ENCODE measurements at places on chromosomes 13 and 19. TPM values are rescaled to one million over a fixed set of nuclear protein-coding genes. Genes with fewer than 3 reads are reported as not detected.

The PLK5 gene
- not detected for polyA plus RNA-seq

DNA sequence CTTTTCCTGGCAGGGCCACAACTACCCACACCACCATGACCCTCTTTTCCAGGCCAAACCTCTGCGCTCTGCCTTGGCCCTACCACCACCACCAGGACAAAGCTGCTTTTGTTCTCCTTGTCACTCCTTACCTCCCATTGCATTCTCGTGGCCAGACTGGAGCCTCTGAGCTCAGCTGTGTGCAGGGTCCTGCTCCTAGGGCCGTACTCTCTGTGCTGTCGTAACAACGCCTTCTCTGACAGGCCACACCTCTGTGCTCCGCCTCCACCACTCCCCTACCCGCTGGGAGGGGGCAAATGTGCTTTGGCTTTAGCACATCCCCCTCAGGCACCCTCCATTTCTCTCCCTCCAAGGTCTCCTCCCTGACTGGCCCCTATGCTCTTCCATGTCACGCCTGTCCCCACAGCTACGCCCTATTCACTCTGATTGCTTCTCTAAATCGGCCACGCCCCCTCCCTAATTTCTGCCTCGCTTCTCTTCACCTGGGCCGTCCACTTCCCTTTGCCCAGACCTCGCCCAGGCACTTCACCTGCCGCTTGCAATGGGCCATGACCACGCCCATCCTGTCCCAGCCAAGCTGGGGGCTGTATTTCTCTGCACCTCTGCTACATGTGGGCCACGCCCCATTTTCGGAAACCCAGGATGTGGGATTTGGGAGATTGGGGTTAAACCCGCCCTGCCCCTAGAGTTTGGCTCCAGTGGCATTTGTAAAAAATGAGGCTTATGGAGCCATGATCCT is 472.3 kb downstream of the KLF12 start:
- DNase-seq, result no peak
- no peak overlapping the region for H3K27ac ChIP-seq
- H3K4me3 ChIP-seq, result no peak overlapping the region
- no peaks in the 10 kb centered on the region for H3K27me3 ChIP-seq
- H3K36me3 ChIP-seq, result no peaks in the 10 kb centered on the region

- H3K4me3 ChIP-seq, result no peak overlapping the region
- H3K36me3 ChIP-seq, result no peaks in the 10 kb centered on the region
- H3K27ac ChIP-seq, result no peak overlapping the region
- no peaks in the 10 kb centered on the region for H3K4me1 ChIP-seq
- no peaks in the 10 kb centered on the region for H3K27me3 ChIP-seq
- no peak for DNase-seq
Measured at GRCh38 chr13:111864566-111864965, 202.4 kb upstream of the SOX1 start.

GRCh38 chr13:39596685-39597084 is 6.3 kb downstream of the LHFPL6 start:
- H3K4me3 ChIP-seq, result no peak overlapping the region
- no peaks in the 10 kb centered on the region for H3K36me3 ChIP-seq
- H3K27me3 ChIP-seq, result no peaks in the 10 kb centered on the region
- peak overlapping the region; percentile 41 for H3K27ac ChIP-seq

The SLC1A6 gene
- not detected for polyA plus RNA-seq

The STOML3 gene
- polyA plus RNA-seq, result 2.0 TPM

GRCh38 chr19:38319421-38320258 is at the start of gene KCNK6:
KCNK6 (plus strand) TSS chr19:38319845; CDS start chr19:38319951, 106 bp downstream.
- H3K27me3 ChIP-seq, result no peaks in the 10 kb centered on the region
- H3K4me1 ChIP-seq, result peaks cover 14% of the 10 kb centered on the region
- peak within 1 kb of the TSS; percentile 82 for H3K27ac ChIP-seq
- no peaks in the 10 kb centered on the region for H3K36me3 ChIP-seq

GRCh38 chr13:32135056-32135390 is 103.4 kb downstream of the FRY start:
- H3K4me1 ChIP-seq, result peaks cover 3% of the 10 kb centered on the region
- H3K4me3 ChIP-seq, result no peak overlapping the region
- DNase-seq, result no peak

The JSRP1 gene
- 1.1 TPM for polyA plus RNA-seq

The CD22 gene
- polyA plus RNA-seq, result 4.7 TPM

- H3K4me1 ChIP-seq, result no peaks in the 10 kb centered on the region
- no peak overlapping the region for H3K27ac ChIP-seq
- no peak overlapping the region for H3K4me3 ChIP-seq
- no peak for DNase-seq
- no peaks in the 10 kb centered on the region for H3K36me3 ChIP-seq
Measured at GRCh38 chr19:48591021-48591420, 15.5 kb upstream of the SPACA4 start.

- no peaks in the 10 kb centered on the region for H3K4me1 ChIP-seq
- H3K27me3 ChIP-seq, result no peaks in the 10 kb centered on the region
- H3K27ac ChIP-seq, result no peak overlapping the region
- no peak overlapping the region for H3K4me3 ChIP-seq
- no peaks in the 10 kb centered on the region for H3K36me3 ChIP-seq
- DNase-seq, result no peak
Measured at GRCh38 chr19:9729162-9729561, 39.4 kb downstream of the ZNF846 start.

DNA sequence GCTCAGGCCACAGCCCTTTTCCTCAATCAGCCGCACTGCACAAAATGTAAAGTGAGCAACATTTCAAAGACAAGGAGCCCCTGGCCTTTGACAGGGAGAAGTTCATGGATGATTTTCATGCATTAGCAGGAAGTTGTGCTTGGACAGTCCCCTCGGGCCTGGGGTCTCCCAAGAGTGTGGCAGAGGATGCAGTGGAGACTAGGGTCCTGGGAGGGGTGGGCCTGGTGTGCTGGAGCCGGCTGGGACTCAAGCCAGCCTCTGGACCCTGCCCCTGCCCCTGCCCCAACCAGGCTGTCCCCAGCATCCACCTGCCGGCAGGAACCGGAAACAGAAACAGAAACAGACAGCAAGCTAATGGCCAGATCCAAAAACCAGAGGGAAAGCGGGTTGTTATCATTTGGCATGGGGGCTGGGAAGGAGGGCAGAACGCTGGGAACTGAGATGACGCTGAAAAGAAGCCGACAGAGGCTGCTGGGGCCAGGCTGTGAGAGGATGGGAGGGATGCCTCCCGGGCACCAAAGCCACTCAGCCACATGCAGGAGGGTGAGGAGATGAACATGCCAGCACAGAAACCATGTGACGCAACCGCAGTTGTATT is 2.3 kb downstream of the GAS6 start:
- no peak overlapping the region for H3K27ac ChIP-seq
- H3K36me3 ChIP-seq, result no peaks in the 10 kb centered on the region
- peaks cover 26% of the 10 kb centered on the region for H3K27me3 ChIP-seq
- no peak overlapping the region for H3K4me3 ChIP-seq

The GPC6 gene
- 0.45 TPM for polyA plus RNA-seq

The SYCN gene
- polyA plus RNA-seq, result not detected

GRCh38 chr13:98755116-98755515 is 2.6 kb upstream of the SLC15A1 start:
- no peaks in the 10 kb centered on the region for H3K27me3 ChIP-seq
- DNase-seq, result no peak
- no peaks in the 10 kb centered on the region for H3K36me3 ChIP-seq
- no peaks in the 10 kb centered on the region for H3K4me1 ChIP-seq
- no peak overlapping the region for H3K4me3 ChIP-seq
- no peak overlapping the region for H3K27ac ChIP-seq

DNA sequence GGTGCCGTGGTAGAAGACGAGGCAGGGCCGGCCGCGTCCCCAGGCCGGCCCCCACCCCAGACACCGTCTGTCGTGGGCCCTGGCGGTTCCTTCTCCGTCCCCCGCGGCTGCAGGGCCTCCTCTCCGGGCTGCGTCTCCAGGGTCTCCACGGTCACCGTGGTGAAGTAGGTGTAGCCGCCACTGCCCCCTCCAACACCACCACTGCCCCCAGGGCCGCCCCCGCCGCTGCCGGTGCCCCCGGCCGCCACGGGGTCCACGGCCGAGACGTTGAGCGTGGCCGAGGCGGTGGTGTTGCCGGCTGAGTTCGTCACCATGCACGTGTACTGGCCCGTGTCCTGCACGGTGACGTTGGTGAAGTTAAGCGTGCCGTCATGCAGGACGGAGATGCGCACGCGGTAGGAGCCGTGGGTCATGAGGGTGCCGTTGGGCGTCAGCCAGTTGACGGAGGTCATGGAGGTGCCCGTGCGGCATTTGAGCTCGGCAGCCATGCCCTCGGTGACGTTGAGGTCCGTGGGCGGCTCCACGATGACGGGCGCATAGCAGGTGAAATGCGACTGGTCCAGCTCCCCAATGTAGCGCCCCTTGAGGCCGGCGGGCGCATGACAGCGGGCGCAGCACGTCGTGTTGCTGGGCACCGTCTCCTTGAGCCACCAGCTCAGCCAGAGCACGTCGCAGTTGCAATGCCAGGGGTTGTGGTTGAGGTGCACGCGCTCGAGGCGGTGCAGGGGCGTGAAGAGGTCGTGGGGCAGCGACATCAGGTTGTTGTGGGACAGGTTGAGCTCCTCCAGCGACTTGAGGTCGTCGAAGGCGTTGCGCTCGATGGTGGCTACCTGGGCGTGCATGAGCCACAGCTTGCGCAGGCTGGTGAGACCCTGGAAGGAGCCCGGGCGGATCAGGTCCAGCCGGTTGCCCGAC is 4.6 kb upstream of the ASPDH start:
- H3K27me3 ChIP-seq, result no peaks in the 10 kb centered on the region
- DNase-seq, result no peak
- H3K4me3 ChIP-seq, result no peak overlapping the region
- no peaks in the 10 kb centered on the region for H3K4me1 ChIP-seq
- no peaks in the 10 kb centered on the region for H3K36me3 ChIP-seq
- no peak overlapping the region for H3K27ac ChIP-seq

- H3K27ac ChIP-seq, result no peak overlapping the region
- H3K4me3 ChIP-seq, result no peak overlapping the region
- no peaks in the 10 kb centered on the region for H3K36me3 ChIP-seq
- no peaks in the 10 kb centered on the region for H3K27me3 ChIP-seq
- DNase-seq, result no peak
Measured at GRCh38 chr13:93797463-93797862, 570.9 kb downstream of the GPC6 start.

GRCh38 chr13:70666883-70667556 is 558.8 kb upstream of the KLHL1 start:
- DNase-seq, result no peak
- H3K4me3 ChIP-seq, result no peak overlapping the region
- no peaks in the 10 kb centered on the region for H3K27me3 ChIP-seq
- no peaks in the 10 kb centered on the region for H3K4me1 ChIP-seq
- no peak overlapping the region for H3K27ac ChIP-seq

- DNase-seq, result peak; percentile 82
- H3K27ac ChIP-seq, result no peak overlapping the region
- H3K27me3 ChIP-seq, result no peaks in the 10 kb centered on the region
- H3K36me3 ChIP-seq, result no peaks in the 10 kb centered on the region
- no peaks in the 10 kb centered on the region for H3K4me1 ChIP-seq
- H3K4me3 ChIP-seq, result no peak overlapping the region
Measured at GRCh38 chr13:26529441-26529840, 28.0 kb upstream of the WASF3 start.

The PRX gene
- 16.9 TPM for polyA plus RNA-seq

DNA sequence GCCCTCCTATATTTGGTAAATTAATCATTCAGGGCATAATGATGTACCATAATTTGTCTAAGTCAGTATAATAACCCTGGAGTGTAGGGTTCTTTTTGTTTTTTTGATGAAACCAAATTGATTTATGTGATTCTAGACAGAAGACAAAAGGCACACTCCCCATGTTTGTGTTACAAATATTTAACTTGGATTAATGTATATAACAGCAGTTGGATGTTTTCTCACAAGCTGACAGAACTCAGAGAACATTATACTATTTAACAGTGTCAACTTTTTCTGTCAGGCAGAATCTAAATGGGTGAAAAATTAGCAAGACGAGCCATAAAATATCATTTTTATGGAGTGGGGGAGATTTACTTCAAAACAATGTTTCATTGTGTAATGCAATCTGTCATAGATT is 15.2 kb downstream of the CBY2 start:
- H3K27me3 ChIP-seq, result peaks cover 4% of the 10 kb centered on the region
- H3K4me3 ChIP-seq, result no peak overlapping the region
- DNase-seq, result peak; percentile 34
- H3K36me3 ChIP-seq, result no peaks in the 10 kb centered on the region
- peaks cover 10% of the 10 kb centered on the region for H3K4me1 ChIP-seq

- DNase-seq, result no peak
- H3K27me3 ChIP-seq, result no peaks in the 10 kb centered on the region
- peaks cover 11% of the 10 kb centered on the region for H3K36me3 ChIP-seq
- no peak overlapping the region for H3K27ac ChIP-seq
Measured at GRCh38 chr19:3517638-3518037, 11.5 kb downstream of the FZR1 start.

The SAMD4B gene
- polyA plus RNA-seq, result 82.5 TPM

The SIGLEC6 gene
- polyA plus RNA-seq, result 0.53 TPM

DNA sequence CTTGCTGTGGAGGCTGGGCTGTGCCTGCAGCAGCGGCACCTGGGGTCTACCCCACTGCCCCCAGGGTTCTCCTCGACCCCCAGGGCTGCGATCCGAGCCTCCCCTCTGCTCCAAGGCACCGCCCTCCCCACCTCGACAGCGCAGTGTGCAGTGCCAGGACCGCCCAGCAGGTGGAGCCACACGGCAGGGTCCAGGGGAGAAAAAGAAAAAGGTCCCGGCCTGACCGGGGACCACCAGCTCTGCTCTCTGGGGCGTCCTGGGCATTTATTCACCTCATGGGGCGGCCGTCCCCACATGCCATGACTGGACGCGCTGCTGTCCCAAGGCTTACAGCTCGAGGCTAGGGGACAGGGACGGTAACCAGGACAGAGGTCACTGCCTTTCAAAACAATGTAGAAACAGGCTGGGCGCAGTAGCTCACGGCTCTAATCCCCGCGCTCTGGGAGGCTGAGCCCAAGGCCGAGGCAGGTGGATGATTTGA is 10.6 kb downstream of the REXO1 start:
- H3K27me3 ChIP-seq, result no peaks in the 10 kb centered on the region
- H3K36me3 ChIP-seq, result peaks cover 7% of the 10 kb centered on the region
- no peak overlapping the region for H3K4me3 ChIP-seq
- DNase-seq, result peak; percentile 15
- no peak overlapping the region for H3K27ac ChIP-seq

DNA sequence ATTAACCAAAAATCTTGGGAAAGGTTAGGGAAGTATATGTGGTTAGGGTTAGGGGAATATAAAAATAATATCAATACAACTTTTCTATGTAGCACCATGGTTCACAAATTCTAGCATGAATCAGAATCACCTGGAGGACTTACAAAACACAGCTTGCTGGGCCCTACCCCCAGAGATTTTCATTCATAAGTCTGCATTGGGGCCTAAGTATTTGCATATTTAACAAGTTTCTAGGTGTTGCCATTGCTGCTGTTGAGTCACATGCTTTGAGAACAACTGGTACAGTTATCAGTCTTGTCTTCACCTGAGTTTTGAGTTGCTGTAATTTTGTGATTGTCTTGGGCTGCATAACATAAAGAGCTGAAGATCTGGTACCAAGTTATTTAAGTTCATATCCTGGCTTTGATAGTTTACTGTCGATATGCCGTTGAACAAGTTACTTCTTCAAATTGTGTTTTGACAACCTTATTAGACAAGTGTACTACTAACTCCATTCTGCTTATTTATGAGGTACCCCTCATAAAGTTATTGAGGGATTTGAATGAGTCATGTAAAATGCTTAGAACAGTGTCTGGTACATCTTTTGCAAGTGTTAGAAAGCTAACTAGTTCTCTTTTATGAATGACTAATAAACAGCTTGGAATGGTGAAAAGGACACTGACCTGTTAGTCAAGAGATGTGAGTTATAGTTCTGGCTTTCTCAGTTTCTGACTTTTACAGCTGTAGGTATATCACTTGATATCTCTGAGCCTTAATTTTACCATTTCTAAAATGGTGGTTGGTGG is 132.9 kb downstream of the PAN3 start:
- peaks cover 18% of the 10 kb centered on the region for H3K36me3 ChIP-seq
- no peaks in the 10 kb centered on the region for H3K27me3 ChIP-seq
- no peak overlapping the region for H3K4me3 ChIP-seq
- H3K4me1 ChIP-seq, result no peaks in the 10 kb centered on the region

Measured in lung (tissue), 17 donors.